HEK293T (cell line): ENCODE measurements at places on chromosomes 11 and 22.

GRCh38 chr11:105220121-105220520 lies 80.6 kb upstream of the CARD18 start:
- no peak for DNase-seq

DNA sequence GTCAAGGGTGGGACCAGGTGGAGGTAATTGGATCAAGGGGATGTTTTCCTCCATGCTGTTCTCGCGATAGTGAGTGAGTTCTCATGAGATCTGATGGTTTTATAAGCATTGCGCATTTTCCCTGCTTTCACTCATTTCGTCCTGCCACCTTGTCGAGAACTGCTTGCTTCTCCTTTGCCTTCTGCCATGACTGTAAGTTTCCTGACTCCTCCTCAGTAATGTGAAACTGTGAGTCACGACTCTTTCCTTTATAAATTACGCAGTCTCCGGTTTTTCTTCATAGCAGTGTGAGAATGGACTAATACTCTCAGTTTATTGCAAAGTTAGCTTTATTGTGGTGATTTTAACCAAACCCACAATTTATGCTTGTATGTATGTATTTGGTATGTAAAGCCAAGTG lies 878.5 kb upstream of the ANO3 start:
- DNase-seq: no peak

DNA sequence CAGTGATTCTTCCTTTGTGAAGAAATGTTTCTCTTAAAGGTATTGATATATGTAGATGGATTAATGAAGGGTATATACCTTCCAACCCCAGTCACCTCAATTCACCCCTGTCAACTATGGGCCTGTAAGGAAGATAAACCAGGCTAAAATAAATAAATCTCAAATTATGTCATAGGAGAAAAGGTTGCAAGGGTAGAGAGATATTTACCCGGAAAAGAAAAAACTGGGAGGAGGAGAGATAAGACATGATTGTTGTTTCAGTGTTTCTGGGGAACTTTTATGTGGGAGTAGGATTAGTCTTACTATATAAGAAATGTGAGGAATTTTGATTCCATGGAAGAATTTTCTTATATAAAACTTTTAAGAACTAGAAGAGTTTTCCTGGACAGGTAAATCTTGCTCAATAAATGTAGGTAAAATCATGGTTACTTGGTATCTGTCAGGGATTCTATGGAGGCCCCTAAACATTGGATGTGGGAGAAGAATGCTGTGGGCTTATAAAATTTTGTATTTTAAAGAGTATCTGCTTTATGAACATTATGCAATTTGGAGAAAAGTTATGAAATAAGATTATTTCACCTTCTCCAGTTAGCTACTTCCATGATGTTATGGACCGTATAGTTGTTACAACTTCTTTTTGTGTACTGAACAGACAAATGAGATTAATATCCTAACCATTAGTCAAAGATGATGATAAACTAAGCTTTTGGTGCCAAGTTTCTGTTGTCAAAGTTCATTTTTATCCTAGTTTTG lies 6.4 kb downstream of the YAP1 start:
- DNase-seq: no peak

DNA sequence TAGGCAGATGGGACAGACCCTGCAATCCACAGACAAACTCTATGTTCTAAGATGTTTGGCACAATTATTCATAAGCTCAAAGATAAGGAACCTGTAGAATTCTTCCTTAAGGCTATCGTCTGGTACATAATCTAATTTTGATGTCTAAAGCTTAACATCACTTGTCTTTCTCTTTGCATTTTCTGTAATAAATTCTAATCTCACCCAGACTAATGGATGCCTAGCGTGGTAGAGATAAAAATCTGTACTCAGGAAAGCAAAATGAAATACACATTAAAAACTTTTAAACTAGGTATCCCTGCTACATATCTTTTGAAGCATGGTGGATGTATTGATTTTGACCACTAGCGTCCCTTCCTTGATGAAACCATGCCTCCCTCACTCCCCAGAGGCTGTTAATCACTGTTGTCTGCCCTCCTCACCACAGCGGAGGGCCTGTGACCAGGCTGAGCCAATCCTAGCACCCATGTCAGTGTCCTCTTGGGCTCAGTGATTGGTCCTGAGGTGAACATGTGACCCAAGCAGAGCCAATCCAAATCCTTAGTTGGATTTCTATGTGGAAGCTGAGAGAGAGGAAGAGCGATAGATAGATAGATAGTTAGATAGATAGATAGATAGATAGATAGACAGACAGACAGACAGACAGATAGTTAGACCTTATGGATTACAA lies 82.2 kb upstream of the GRK3 start:
- DNase-seq: no peak
